A549 treated with Hydrocortisone at 1 μM for 4 hours (cell line): ENCODE measurements at places on chromosomes 6 and 20. TPM values are rescaled to one million over a fixed set of nuclear protein-coding genes. Genes with fewer than 3 reads are reported as not detected.

OR12D3 gene
- not detected in 5 replicates for total RNA-seq

HDGFL1 gene
- not detected in 5 replicates for total RNA-seq

TMEM63B gene
- total RNA-seq, result 13.6 to 15.7 TPM (median 15.6 TPM) in 5 replicates

ELOVL2 gene
- total RNA-seq, result 5.3 to 6.9 TPM (median 6.5 TPM) in 5 replicates

DLL1 gene
- 0.10 to 0.33 TPM (median 0.16 TPM) in 5 replicates for total RNA-seq

ACTL10 gene
- 0.06 TPM in 2 of 5 replicates, not detected in the others for total RNA-seq

LCA5 gene
- 0.31 to 0.82 TPM (median 0.74 TPM) in 5 replicates for total RNA-seq

PPP1R14C gene
- 2.4 to 3.4 TPM (median 2.8 TPM) in 5 replicates for total RNA-seq

NKAIN2 gene
- not detected in 5 replicates for total RNA-seq

NCOA7 gene
- total RNA-seq, result 10.4 to 18.8 TPM (median 14.1 TPM) in 5 replicates

FBXO5 gene
- 18.1 to 22.6 TPM (median 19.2 TPM) in 5 replicates for total RNA-seq

MYCT1 gene
- 0.02 to 0.07 TPM in 2 of 5 replicates, not detected in the others for total RNA-seq

C6orf58 gene
- total RNA-seq, result 0.12 to 0.18 TPM (median 0.18 TPM) in 3 of 5 replicates, not detected in the others

PRR18 gene
- total RNA-seq, result 0.06 to 0.30 TPM (median 0.15 TPM) in 5 replicates

SMLR1 gene
- total RNA-seq, result not detected in 5 replicates

HRH3 gene
- not detected in 5 replicates for total RNA-seq

MROH8 gene
- 0.71 to 1.5 TPM (median 1.3 TPM) in 5 replicates for total RNA-seq

RTEL1 gene
- total RNA-seq, result 4.7 to 7.2 TPM (median 6.8 TPM) in 5 replicates

SNX14 gene
- 32.4 to 49.4 TPM (median 35.3 TPM) in 5 replicates for total RNA-seq

SLC16A10 gene
- 0.29 to 0.70 TPM (median 0.53 TPM) in 5 replicates for total RNA-seq
